ENCODE measurements at places on chromosomes 5 and 9.

DNA sequence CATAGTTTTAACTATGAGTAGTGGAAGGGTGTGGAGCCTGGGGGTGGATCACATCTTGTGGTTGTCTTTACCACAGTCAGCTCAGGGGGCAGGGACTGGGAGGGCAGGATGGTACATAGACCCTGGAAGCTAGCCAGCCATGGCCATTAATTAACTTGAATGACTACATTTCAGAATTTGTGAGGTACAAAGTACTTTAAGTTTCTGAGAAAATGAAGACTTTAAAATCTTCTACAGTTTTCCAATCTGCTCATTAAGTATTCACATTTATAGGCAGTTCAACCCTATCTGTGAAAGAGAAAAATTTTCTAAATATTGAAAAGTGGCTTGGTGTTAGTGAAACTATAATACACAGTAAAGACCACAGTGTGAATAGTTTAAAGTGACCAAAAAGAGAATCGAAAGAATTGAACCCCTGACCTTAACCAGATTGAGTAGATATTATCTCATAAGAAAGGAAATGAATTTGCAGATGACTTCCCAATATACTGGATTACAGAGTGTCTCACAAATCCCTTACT, 234.2 kb upstream of the MEF2C start:
- no peak for DNase-seq

DNA sequence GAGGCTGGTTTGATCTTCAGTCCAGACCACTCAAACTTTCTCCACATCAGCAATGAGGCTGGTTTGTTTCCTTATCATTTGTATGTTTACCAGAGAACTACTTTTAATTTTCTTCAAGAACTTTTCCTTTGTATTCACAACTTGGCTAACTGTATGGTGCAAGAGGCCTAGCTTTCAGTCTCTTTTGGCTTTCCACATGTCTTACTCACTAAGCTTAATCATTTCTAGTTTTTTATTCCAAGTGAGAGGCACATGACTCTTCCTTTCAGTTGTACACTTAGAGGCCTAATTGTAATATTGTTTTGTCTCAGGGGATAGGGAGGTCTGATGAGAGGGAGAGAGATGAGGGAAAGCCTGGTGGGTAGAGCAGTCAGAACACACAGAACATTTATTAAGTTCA, 554.0 kb upstream of the ARRDC3 start:
- no peak for DNase-seq

DNA sequence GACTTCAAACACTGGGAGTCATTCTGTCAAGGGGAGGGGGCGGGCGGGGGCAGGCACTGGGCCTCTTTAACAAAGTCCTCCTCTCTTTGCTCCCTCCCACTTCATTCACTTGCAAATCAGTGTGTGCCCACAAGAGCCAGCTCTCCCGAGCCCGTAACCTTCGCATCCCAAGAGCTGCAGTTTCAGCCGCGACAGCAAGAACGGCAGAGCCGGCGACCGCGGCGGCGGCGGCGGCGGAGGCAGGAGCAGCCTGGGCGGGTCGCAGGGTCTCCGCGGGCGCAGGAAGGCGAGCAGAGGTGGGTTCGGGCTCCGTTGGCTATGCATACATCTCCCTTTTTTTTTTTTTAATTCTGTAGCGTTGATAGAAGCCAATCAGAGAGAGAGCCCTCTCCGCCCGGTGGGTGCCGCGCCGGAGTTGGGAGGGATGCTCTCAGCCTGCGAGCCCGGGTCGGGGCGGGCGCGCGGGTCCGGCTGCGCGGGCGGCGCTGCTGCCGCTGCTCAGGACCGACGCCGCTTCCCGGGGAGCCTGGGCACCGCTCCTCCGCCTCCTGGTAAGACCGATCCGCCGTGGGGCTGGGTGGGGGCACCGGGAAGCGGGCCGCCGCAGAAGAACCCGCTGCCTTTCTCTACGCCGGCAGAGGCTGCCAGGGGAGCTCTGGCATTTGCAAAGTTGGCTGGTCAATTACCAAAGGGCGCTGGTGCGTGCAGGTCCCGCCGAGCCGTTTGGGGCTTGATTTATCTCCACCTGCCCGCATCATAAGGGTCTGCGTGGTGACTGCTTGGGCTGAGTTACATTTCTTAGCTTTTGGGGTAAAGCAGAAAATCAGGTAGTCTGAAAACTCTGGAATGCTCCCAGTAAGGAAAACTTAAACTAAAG, at the start of gene CDH6:
CDH6 (plus strand) TSS at position 96 of the 877 bp plus-strand sequence. CDS start 73,788 bp downstream, outside the sequence.
- DNase-seq: no peak

- no peak for DNase-seq
Observed at GRCh38 chr5:54873691-54874090, 111.7 kb downstream of the ESM1 start.

GRCh38 chr9:16626577-16627130, 243.8 kb downstream of the BNC2 start:
- DNase-seq: no peak

DNA sequence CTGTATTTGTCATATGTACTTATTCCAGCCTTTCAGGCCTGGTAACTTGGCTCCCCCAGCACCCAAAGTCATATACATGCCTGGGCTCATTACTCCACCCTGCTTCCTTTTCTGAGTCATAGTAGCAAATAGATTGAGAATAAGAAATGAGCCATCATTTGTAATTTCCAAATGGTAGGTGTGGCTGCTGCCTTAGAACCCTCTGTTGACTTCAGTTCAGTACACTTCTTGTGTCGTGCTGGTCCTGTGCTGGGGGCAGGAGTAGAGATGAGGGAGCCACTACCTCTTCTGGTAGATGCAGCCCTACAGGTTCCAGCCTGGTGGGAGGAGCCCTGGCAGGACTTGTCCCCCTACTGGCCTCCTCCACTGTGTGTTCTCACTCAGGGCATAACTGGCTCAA, 11.1 kb downstream of the GM2A start:
- DNase-seq: no peak
